Fibroblast of gingiva (primary cell): ENCODE measurements at places on chromosomes 16 and 17.

- DNase-seq: no peak
Observed at GRCh38 chr16:66175058-66175457, 191.4 kb upstream of the CDH5 start.

GRCh38 chr17:76050538-76051467 lies 21.5 kb downstream of the SRP68 start:
- no peak for DNase-seq

- no peak for DNase-seq
Observed at GRCh38 chr17:75635610-75636202, 2.5 kb downstream of the SMIM5 start.

- no peak for DNase-seq
Observed at GRCh38 chr17:43880420-43880991, 26.8 kb downstream of the MPP2 start.

DNA sequence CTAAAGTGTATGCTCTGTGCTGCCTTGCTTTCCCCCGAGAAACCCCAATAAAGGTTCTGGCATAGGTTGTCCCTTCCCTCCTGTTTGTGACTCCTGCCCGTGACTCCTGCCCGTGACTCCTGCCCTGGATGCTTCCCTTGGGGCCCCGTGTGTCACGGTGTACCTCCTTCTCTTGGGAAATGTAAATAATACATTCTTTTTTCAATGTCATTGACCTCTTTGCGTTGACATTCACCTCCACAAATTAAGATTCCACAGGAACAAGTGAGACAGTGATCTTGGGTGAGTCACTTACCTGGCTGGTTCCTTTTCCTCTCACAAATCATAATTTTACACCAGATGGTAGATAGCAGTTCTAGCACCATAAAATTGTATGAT lies 632 bp downstream of the CCL15 start:
- DNase-seq: no peak

- no peak for DNase-seq
Observed at GRCh38 chr16:58389724-58390123, 2.5 kb upstream of the GINS3 start.

- no peak for DNase-seq
Observed at GRCh38 chr16:72210555-72210954, 38.6 kb upstream of the PMFBP1 start.
